ENCODE measurements at places on chromosomes 5 and 9.

DNA sequence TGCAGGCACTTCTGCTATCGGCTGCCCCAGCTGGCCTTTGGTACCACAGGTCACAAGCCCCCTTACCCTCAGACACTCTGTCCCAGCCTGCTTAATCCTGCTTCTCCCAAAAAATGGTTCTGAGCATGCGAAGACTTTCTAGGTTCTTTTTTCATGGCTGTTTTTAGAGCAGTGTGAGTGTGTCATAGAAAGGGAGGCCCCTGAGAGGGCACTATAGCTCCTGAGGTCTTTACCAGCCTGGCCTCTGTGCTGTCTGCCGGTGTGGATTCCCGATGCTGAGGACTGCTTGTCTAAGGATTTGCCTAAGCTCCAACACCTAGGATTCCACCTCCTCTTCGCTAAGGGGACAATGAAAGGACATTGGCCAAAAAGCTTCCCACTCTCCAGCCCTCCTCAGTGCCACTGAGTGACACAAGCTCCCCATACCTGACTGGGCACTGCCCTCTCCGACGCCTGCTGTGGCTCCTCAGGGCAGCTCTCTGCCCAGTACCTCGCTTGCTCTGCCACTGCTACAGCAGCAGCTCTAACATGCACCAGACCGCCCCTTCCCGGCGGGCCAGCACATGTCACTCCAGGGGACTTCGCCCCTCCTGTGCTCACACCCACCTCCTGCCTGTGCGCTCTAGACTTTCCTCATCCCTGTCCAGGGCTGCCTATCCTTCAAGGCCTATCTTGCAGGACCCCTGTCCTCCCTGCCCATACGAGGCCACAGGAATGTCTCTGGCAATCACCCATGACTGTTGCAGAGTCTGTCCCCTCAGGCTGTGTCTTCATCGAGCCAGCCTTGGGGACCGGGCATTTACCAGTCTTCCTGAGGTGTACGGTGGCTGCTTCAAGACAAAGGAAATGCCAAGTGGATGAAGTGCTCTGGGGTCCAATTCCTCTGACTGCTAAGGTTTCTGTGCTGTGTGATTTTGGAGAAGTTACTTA is 21.0 kb downstream of the MACROH2A1 start:
- DNase-seq, result no peak

GRCh38 chr9:524008-524407 is 309.3 kb downstream of the DOCK8 start:
- no peak for DNase-seq

- no peak for DNase-seq
Observed at GRCh38 chr5:9338796-9339195, 207.1 kb downstream of the SEMA5A start.

DNA sequence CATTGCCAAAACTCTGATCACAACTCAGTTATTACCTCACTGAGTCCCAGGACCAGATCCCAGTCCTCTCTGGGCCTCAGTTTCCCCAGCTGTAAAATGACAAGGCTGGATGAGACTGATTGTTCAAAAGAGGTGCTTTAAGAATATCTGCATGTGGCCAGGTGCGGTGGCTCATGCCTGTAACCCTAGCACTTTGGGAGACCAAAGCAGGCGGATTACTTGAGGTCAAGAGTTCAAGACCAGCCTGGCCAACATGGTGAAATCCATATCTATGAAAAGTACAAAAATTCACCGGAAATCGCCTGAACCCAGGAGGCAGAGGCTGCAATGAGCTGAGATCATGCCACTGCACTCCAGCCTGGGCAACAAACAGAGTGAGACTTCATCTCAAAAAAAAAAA is 8.3 kb downstream of the ATOX1 start:
- no peak for DNase-seq

- no peak for DNase-seq
Observed at GRCh38 chr5:72920690-72921502, 34.9 kb upstream of the FCHO2 start.

DNA sequence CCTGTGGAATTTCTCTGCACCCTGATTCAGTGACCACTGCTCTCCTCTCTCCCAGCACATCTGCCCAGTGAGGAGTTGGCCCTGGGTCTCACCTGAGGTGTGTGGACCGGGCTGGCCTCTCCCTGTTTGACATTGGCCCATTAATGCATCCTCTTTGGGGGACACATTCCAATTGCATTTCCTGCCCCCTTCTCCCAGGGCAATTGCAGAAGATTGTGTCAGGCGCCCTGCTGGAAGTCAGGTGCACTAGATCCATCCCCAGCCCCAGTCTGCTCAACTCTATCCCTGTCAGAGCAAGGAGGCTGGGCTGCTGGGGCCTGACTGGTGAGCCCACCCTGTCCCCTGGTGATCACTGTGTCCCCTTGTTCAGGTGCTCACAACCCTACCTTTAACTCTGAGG is 84.5 kb downstream of the LMX1B start:
- DNase-seq, result no peak

- no peak for DNase-seq
Observed at GRCh38 chr5:16952968-16953671, 17.0 kb upstream of the MYO10 start.

- no peak for DNase-seq
Observed at GRCh38 chr5:158431369-158432029, 572.6 kb upstream of the CLINT1 start.

DNA sequence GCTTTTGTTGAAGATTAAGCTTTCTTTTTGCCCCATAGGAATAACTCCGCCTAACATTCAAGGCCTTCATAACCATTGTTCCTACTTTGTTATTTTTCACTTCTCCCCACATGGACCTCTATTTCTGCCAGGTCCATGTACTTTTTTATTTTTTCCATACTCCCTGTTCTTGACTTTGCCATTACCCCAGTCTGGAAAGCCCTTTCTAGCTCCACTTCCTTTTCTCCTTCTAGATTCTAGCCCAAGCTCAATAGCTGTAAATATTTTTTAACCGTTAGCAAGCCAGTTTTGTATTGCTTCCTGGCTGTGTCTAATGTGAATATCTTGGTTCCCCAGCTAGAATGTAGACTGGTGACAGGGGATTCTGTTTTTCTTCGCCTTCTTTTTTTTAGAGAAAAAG is 26.1 kb downstream of the NCBP1 start:
- DNase-seq, result no peak

DNA sequence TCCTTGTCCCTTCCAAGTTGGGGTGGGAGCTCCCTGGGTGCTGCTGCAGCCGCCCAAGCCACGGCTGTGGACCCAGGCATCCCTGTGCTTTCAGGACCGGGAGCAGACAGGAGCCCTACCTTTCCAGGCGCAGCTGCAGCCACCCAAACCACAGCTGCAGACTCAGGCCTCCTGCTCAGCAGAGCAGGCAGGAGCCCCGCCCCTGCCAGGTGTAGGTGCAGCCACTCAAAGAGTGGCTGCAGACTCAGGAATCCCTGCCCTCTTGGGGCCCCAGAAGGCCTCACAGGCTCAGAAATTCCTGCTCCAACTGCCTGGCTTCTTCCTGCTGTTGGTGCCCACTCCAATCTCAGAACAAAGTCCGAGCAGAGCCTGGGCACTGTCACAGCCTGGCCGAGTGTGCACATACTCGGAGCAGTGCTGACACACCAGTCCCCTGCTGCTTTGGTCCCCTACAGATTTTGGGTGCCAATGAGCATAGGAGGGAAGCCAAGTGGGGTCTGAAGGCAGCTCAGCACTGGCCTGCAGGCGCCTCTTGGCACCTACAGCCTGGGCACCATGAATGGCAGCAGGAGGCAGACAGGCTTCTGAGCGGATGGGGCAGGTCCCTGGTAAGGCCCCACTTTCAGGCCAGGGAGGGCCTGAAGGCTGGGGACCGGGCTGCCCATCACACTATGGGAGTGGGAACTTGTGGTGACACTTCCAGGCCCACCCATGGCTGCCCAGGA is 6.0 kb upstream of the TESK1 start:
- no peak for DNase-seq

GRCh38 chr9:136978073-136978864 is 965 bp downstream of the PTGDS start:
- no peak for DNase-seq

GRCh38 chr9:37471942-37472684 is 6.9 kb upstream of the ZBTB5 start:
- no peak for DNase-seq

DNA sequence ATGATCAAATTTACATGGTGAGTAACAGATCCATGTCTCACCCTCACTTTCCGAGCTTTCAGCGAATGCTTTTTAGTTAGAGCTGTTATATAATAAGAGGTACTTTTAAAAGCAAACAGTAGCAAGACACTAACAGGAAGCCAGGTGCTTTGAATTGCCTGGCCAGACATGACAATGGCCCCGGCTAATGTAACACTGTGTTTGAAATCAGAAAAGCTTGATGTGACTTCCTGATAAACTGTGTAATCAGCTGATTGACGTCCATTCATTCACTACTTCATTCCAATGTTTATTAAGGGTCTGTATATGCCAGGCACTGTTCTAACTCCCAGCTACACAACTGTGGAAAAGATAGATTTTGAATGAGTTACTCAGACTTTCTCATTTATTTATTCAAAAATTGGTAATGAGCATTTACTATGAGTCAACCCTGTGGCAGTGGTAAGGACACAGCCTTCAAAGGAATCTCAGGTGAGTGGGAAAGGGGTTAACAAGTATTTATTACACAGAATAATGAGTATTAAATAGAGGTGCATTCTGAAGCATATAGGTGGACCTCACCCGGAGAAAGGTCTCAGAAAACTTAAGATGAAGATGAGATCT is 26.6 kb downstream of the DPYSL3 start:
- no peak for DNase-seq

GRCh38 chr9:128723352-128723865 is 518 bp downstream of the ZDHHC12 start:
- no peak for DNase-seq
